ENCODE measurements at places on chromosomes 6 and 20.

DNA sequence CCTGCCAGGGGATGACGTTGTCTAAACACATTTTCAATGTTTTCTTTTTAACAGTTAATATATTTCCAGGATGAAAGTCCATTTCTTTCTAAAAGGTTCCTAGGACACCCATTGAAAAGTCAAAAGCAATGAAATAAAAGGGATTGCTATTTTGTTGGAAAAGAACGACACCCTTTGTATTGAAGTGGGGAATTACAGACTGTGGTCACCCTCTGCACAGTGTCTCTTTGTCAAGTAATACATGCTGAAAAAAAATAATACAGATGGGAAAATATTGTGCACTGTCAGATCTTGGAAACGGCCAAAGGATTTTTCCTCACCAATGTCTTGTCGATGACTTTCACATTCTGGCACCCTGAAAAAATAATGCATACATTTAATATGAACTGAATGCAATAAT lies 56.9 kb downstream of the HAO1 start:
- H3K27ac ChIP-seq: no peak overlapping the region
- no peaks in the 10 kb centered on the region for H3K4me1 ChIP-seq
- no peak for DNase-seq
- H3K27me3 ChIP-seq: peaks cover 4% of the 10 kb centered on the region
- no peak overlapping the region for H3K4me3 ChIP-seq

DNA sequence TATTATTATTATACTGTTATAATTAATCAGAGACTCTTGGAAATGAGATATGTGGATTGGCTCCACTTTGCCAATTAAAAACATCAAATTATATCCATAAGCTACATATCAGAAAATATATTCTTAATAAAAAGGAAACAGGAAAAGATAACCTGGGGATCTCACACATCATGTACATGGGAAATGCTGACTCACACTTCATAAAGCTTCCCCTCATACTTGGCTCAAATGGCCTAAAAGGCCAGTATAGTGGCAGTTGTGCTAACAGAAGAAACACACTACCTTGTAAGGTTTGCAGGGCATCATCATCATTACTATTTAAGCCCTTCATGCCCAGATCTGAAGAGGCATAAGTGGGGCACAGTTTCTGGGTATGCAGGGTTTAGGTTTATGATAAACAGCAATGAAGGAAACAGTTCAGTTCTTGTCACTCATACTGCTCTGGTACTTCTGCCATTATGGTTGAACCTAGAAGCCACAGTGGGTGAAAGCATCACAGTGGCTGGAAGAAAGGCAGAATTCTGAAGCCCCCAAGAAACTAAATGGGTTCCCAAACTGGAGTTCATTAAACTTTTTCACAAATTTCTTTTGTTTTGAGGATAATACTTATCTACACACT lies 60.6 kb downstream of the BTBD9 start:
- no peaks in the 10 kb centered on the region for H3K27me3 ChIP-seq
- peaks cover 11% of the 10 kb centered on the region for H3K36me3 ChIP-seq
- peak overlapping the region; percentile 61 for H3K27ac ChIP-seq
- peaks cover 28% of the 10 kb centered on the region for H3K4me1 ChIP-seq
- no peak for DNase-seq

DNA sequence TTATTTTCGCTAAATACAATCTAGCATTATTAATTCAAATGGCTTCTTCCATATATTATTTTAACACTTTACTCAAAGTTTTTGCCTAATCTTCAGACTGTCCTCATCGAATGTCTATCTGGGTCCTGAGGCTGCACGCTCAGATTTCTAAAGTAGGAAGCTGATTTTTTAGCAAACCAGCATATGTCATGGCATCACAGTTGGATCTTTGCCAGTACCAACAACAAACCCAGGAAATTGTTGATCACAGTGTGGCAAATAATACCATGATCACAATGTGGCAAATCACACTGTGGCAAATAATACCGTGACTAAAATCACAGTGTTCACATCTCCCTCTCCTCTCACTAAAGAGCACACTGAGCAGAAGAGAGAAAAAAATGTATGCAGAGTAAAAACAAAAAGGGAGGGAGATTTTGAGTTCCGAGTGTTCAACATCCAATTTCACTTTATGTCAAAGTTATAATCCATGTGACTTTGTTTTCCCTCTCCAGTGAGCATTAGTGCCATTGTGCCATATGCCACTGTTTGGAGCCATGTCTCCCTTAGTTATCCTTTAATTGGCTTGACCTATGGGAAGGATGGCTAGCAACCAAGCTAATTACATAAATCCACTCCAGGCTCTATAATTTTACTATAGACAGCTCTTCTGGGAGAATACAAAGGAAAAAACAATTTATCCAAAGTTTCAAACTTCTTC lies 1059.6 kb downstream of the HACE1 start:
- DNase-seq: no peak
- H3K36me3 ChIP-seq: no peaks in the 10 kb centered on the region
- no peaks in the 10 kb centered on the region for H3K27me3 ChIP-seq
- no peak overlapping the region for H3K27ac ChIP-seq
- no peak overlapping the region for H3K4me3 ChIP-seq
- H3K4me1 ChIP-seq: no peaks in the 10 kb centered on the region

- H3K4me3 ChIP-seq: no peak overlapping the region
- H3K4me1 ChIP-seq: peaks cover 61% of the 10 kb centered on the region
- peaks cover 20% of the 10 kb centered on the region for H3K36me3 ChIP-seq
- no peaks in the 10 kb centered on the region for H3K27me3 ChIP-seq
Observed at GRCh38 chr6:159089909-159090308, 45.1 kb upstream of the TAGAP start.

- H3K4me3 ChIP-seq: peak overlapping the region; percentile 78
- H3K4me1 ChIP-seq: peaks cover 9% of the 10 kb centered on the region
- no peak for DNase-seq
Observed at GRCh38 chr6:17988422-17988944, 1.0 kb upstream of the KIF13A start.

DNA sequence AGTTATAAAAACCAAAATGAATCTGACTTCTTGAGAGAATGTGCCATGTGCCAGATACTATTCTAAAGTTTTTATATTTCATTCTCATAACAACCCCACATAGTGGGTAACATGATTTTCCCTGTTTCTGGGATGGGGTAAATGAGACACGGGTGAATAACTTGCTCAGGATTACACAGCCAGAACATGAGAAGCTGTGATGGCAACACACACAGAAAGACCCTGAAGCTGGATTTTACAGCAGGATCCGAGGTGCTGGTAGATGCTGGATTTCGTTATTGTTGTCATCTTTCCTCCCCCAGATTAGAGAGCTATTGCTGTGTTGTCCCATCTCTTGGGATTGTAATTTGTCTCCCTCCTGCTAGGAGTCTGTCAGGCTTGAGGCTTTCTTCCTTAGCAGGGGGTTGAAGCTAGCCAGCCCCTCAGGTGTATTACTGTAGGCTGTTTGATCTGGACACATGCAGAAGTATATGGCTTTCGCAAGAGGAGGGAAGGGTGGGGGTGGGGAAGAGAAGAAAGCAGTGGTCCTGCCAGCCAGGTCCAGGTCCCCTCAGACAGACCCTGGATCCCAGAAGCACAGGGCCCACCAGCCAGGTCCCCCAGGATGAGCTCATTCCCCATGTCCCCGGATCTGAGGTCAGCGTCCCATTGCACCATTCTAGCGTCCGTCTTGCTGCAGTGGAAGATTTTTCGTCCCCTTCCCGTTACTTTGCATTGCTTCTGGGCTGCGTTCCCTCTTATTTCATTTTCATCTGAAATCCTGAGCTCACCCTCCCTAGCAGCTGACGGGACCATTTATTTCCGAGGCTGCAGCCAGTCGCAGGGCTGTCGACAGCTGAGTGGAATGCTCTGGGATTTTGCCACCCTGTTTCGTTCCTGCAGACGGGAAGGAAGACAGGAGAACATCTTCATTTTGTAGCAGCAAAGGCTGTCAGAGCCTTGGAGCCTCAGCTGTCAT lies 7.3 kb upstream of the KCNG1 start:
- H3K27ac ChIP-seq: no peak overlapping the region
- H3K4me1 ChIP-seq: no peaks in the 10 kb centered on the region
- H3K4me3 ChIP-seq: no peak overlapping the region
- DNase-seq: no peak

DNA sequence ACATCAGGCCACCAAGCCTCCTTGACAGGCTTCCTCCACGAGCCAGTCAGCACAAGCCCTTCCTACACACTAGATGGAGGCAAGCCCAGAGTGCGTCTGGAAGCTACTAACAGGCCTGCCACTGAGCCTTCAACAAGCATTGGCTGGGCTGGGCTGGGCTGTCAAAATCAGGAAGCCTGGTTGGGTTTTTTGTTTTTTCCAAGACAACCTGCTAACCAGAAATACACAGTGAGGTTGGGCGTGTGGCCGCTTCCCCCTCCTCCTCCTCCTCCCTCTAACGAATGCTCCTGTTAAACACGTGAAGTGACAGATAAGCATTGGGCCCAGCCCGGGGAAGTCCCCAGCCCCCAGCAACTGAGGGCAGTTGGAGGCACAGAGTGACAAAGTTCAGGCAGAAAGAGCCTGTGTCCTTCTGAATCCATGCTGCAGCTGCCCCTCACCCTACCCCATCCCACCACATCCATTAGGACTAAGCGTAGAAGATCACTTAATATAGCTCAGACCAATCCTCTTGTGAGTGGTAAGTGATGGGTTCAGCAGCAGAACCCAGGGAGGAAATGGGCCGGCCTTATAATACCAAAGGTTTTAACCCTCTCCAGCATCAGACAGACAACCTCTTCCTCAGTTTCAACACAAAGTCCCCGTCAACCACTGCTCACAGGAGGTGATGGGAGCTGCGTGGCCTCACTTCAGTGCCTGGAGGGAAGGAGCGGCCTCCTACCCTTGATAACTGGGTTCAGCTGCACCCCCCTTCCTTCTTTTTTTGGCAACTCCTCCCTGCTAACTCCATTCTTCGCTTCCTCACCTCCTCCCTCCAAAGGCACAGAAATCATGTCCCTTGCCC lies 1.1 kb downstream of the NFATC2 start:
- peaks cover 43% of the 10 kb centered on the region for H3K4me1 ChIP-seq
- H3K36me3 ChIP-seq: peaks cover 41% of the 10 kb centered on the region
- peak overlapping the region; percentile 98 for H3K27ac ChIP-seq
- H3K27me3 ChIP-seq: peaks cover 3% of the 10 kb centered on the region

DNA sequence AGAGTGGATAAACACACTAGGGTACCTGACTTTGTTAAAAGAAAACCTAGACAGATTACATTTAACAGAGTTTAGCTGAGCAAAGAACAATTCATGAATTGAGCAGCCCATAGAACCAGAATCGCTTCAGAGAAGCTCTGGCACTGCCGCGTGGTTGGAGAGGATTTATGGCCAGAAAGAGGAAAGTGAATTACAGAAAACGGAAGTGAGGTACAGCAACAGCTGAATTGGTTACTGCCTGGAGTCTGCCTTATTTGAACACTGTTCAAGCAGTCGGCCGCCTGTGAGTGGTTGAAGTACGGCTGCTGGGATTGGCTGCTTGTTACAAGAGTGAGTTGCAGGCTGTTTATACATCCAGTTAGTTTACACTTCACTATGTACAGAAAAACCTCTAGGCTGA lies 253.8 kb upstream of the CDYL start:
- H3K36me3 ChIP-seq: no peaks in the 10 kb centered on the region
- no peaks in the 10 kb centered on the region for H3K4me1 ChIP-seq
- no peak overlapping the region for H3K4me3 ChIP-seq
- no peak for DNase-seq
- peaks cover 55% of the 10 kb centered on the region for H3K27me3 ChIP-seq

- H3K36me3 ChIP-seq: peaks cover 7% of the 10 kb centered on the region
- H3K27ac ChIP-seq: no peak overlapping the region
- H3K27me3 ChIP-seq: no peaks in the 10 kb centered on the region
- no peaks in the 10 kb centered on the region for H3K4me1 ChIP-seq
Observed at GRCh38 chr6:15927531-15928225, 201.2 kb upstream of the MYLIP start.

DNA sequence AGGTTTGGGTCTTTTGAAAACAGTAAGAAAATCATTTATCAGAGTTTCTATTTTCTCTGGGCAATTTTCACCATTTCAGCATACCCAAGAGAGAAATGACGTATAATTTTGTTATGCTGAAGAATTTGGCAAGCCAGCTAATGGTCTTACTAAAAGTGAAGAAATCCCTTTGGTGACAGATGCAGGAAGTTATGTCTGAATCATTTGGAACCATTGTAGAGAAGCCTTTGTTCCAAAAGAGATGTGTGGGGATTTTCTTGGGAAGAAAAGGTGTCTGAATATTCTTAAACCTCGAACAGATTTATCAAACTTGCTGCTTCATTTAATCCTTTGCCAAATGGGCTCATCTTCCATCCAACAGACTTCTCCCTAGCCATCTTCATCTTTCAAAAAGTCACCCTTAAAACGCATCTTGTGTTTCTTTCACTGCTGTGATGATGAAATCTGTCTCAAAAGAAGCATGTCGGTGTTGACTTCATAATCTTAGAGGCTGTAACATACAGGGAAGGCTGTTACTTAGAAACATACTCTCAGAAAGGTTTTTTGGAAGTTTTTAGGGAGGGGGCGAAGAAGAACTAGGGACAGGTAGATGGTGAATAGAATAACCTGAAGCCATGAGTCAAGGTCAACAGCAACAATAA lies 39.5 kb downstream of the CITED2 start:
- H3K27ac ChIP-seq: no peak overlapping the region
- no peak overlapping the region for H3K4me3 ChIP-seq
- H3K36me3 ChIP-seq: no peaks in the 10 kb centered on the region

DNA sequence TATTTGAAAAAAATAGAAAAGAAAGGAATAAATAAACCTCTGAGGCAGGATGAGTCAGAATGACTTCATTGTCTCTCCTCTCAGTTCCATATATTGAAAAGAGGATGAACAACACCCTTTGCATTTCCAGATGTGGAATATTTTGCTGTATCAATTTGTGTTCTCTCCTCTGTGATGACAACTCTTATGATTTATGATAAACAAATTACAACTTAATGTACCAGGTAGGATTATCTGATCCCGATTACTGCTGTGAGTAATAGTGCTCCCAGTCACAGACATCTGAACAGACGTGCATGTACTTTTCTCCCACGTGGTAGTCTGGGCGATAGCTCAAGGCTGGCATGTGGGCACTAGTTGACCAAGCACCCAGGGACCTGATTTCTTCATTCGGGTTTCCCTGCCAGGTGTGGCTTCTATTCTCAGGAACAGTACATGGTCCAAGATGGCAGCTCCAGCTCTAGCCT lies 142.1 kb upstream of the SULF2 start:
- no peaks in the 10 kb centered on the region for H3K4me1 ChIP-seq
- no peak overlapping the region for H3K4me3 ChIP-seq
- H3K27me3 ChIP-seq: peaks cover 13% of the 10 kb centered on the region
- no peaks in the 10 kb centered on the region for H3K36me3 ChIP-seq
- DNase-seq: no peak
- H3K27ac ChIP-seq: no peak overlapping the region

DNA sequence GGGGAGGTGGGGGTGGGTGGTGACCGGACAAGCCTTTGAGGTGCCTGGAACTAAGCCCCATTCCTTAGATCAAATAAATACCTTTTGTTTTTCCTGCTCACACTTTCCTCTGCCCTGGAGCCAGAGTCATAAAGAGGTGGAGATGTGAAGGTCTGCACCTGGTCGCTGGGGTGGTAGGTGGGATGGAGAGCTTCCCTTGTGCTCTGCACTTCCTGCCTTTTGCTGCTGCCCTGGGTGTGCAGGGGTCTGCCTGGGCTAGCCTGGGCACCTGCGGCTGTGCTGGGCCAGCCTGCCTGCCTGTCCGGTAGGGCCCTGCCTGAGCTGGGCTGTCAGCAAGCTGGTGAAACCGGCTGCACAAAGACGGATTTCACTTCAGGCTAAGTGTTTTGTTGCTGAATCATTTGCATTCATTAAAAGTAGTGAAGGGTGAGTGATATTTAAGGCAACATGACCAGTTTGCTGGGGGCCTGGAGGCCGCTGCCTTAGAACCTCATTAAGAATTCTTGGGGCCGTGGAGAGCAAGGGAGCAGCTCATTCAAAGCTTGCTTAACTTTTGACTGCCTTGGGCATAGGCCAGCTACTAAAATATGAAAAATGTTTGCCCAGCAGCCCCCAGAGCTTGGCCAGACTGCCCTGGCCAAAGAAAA lies 20.5 kb downstream of the PTK7 start:
- H3K27me3 ChIP-seq: no peaks in the 10 kb centered on the region
- H3K27ac ChIP-seq: no peak overlapping the region

Data from activated naive CD8-positive, alpha-beta T cell treated with anti-CD3 and anti-CD28 coated beads for 36 hours (primary cell).